A549 treated with AZD2906 at 1 μM for 4 hours (cell line): ENCODE measurements at places on chromosomes 5 and 9. TPM values are rescaled to one million over a fixed set of nuclear protein-coding genes. Genes with fewer than 3 reads are reported as not detected.

The LMNB1 gene
- total RNA-seq = 53.6 to 77.2 TPM (median 55.2 TPM) in 5 replicates

The MARCHF11 gene
- total RNA-seq = not detected in 5 replicates

The CER1 gene
- total RNA-seq = not detected in 5 replicates

The GZMA gene
- not detected in 5 replicates for total RNA-seq
